ENCODE measurements at places on chromosomes 5 and 9. TPM values are rescaled to one million over a fixed set of nuclear protein-coding genes. Genes with fewer than 3 reads are reported as not detected.

The SLCO6A1 gene
- not detected for total RNA-seq

DNA sequence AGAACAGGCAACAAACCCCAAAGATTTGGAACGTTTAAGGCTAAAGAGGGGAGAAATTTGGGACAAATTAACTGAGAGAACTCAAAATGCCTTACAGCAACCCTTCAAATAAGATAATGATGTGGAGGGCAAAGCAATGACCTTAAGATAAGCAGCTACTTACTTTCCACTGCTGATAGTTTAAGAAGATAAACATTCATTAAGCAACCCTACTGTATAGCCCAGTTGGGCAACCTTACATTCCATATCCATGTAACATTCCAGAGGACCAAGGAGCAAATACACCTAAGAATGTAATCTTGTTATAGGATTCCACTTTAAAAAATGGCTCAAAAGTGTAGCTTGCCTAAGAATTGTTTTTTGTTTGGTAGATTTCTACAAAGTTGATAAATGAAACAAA is 14.8 kb downstream of the ETF1 start:
- H3K4me1 ChIP-seq: peaks cover 57% of the 10 kb centered on the region
- peaks cover 9% of the 10 kb centered on the region for H3K36me3 ChIP-seq
- no peak for DNase-seq
- H3K27me3 ChIP-seq: no peaks in the 10 kb centered on the region
- H3K4me3 ChIP-seq: no peak overlapping the region

DNA sequence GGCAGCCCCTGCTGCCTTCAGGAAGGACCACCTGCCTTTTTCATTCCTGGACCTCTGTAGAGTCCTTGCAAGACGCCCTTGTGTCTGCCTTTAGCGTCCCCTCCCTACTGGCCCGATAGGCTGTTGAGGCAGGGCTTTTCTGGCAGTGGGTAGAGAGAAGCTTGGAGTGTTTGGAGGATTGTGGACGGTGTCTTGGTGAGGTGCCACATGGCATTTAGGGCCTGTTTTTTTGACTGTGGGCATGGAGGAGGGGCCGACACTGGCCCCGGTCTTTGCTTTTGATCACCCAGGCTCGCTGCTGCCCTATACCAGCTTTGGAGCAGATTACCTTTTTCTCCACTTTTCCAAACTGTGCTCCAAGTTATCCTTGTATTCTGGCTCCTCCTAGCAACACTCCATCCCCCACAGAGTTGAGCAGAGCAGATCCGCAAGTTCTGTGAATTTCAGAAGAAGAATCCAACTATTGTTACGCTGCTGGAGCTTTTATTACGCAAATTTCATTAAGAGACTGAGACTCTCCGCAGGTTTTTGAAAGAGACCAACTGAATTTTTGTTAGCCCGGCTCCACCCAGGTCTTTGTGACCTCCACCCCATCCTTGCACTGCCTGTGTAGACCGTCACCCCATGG is 34.8 kb upstream of the PRDM12 start:
- H3K27me3 ChIP-seq: no peaks in the 10 kb centered on the region
- H3K4me3 ChIP-seq: no peak overlapping the region
- peaks cover 100% of the 10 kb centered on the region for H3K36me3 ChIP-seq
- H3K4me1 ChIP-seq: no peaks in the 10 kb centered on the region
- no peak for DNase-seq

The MYORG gene
- 5.7 TPM for total RNA-seq

- peaks cover 24% of the 10 kb centered on the region for H3K36me3 ChIP-seq
- H3K27ac ChIP-seq: no peak overlapping the region
- H3K4me3 ChIP-seq: no peak overlapping the region
- H3K4me1 ChIP-seq: peaks cover 11% of the 10 kb centered on the region
Observed at GRCh38 chr5:77483682-77484081, 8.4 kb downstream of the WDR41 start.

DNA sequence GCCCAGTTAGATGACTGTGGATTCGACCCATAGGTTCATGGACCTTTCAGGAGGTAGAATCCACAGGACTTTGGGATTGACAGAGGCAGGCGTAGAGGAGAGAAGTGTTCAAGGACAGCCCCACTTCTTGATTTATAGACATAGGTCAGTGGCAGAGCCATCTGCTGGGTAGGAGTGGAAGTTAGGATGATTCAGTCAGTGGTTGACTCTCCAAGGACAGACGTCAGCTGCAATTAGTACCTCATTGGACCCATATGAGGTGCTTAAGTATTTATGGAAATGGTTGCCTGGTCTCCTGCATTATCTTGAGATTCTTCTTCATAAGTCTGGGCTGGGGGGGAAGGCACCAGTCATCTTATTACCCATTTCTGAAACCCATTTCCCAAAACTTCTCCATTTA is 70.9 kb downstream of the SH3RF2 start:
- no peak for DNase-seq
- no peak overlapping the region for H3K27ac ChIP-seq
- peaks cover 6% of the 10 kb centered on the region for H3K36me3 ChIP-seq
- no peaks in the 10 kb centered on the region for H3K27me3 ChIP-seq
- H3K4me3 ChIP-seq: no peak overlapping the region

Measured in suprapubic skin (tissue), 4 donors.